ENCODE measurements at places on chromosomes 13 and 19.

DNA sequence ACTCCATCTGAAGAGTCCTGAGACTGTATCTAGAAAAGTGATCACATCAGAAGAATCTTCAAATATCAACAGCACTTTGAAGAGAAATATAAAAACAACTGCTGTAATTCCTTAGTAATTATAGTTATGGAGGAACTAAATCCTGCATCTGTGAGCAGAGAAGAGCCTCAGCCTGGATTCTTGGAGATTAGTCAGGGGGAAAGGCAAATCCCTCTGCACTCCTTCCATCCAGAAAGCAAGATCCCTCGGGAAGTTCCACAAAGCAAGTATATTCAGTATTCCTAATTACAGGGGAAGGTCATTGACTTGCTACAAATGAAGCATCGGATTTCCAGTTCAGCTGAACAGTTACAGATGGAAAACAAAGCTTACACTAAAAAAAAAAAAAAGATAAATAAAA lies 256.6 kb upstream of the IPO5 start:
- DNase-seq = no peak

- no peak for DNase-seq
Observed at GRCh38 chr19:28746478-28746877, 466.5 kb downstream of the UQCRFS1 start.

- no peak for DNase-seq
Observed at GRCh38 chr13:103810026-103810425, 743.8 kb upstream of the SLC10A2 start.

DNA sequence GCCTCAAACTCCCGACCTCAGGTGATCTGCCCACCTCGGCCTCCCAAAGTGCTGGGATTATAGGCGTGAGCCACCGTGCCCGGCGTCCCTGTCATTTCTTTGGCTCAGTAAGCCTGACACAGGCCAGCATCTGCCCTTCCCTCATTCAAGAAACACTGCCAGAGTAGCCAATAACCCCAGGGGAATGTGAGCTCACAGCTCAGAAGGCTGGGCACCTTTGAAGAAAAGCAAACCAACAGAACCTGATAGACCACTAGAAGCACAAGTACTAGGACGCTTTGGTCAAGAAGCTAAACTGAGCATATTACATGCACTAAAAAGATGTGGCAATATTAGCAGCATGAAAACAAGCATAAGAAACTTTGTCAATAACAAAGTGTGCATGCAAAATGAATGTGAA lies 14.2 kb downstream of the SIGLEC5 start:
- DNase-seq = no peak

DNA sequence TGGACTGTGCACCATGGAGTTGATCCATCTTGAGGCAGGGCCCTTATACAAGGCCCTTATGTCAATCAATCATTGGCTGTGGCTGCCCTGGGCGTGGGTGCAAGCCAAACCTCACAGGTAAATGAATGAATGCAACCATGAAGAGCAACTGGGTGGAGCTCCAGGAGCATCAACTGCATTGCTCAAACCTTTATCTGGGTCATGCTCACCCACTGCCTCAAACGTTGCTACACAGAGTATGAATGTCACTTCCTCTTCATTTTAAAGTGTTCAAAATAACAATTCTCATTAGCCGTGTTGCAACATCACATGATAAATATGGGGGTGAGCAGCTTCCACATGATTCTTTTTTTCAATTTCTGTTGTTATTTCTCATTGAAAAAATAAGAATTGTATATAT lies 6.4 kb upstream of the ZNF333 start:
- no peak for DNase-seq

GRCh38 chr19:6737873-6738786 lies 750 bp upstream of the GPR108 start:
- DNase-seq = no peak

GRCh38 chr13:73997964-73998363 lies 136.2 kb downstream of the KLF12 start:
- DNase-seq = no peak

GRCh38 chr13:47213047-47213446 lies 316.2 kb upstream of the HTR2A start:
- no peak for DNase-seq

GRCh38 chr13:20439261-20439660 lies 86.4 kb downstream of the CRYL1 start:
- no peak for DNase-seq

Data from endodermal cell (in vitro differentiated cells).